RWPE1 (cell line): ENCODE measurements at places on chromosomes 6 and 20.

- DNase-seq = no peak
These were observed 1.4 kb downstream of the IL22RA2 start for GRCh38 chr6:137171824-137172733.

GRCh38 chr6:110093981-110094380, 85.5 kb downstream of the WASF1 start:
- DNase-seq = peak; percentile 28

DNA sequence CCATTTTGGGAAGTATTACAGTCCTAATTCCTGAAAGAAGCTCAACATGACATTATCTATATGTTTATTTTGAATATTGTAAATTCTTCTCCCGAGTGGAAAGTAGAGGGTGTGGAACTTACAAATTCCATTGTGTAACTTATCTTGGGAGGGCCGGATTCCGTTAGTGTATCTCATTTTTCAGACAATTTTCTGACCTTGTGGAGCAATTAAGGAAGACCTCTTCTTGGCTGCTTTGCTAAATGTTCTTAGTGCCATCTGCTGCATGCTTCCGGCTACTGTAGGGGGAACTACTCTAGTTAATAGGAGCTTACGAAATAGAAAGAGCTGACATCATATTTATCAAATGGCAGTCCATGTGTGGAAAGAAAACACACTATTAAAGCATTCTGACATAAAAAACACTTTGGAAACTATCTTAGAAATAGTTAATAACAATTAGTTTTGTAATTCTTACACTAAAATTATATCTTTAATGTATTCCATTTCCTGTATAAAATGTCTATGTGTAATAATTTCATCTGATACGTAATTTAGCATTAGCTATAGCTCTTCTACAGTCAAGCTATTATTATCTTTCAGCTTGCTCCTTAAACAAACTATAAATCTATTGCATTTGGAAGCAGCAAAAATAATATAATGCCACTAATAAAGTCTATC, 41.5 kb upstream of the KCNQ5 start:
- peak; percentile 75 for DNase-seq

DNA sequence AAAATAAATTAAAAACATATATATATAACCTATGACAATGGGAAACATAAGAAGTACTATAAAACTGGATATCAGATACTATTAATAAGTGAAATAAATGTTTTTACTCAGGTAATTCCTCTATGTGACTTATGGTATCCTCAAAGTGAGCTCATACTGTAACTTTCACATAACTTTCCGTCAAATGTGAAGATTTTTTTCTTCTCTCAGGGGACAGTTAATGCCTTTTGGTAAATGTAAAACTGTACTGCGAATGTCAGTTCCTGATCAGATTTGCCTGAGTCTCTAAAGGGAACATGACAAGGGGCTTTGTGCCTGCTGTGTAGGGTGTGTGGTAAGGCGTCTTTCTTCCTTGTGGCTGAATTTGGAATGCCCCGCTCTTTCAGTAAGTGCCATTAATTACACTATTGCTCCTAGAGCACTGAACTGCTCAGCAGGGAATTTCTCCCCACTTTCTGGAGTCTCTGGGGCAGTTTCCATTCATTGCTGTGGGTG, 271.8 kb downstream of the PRL start:
- no peak for DNase-seq

DNA sequence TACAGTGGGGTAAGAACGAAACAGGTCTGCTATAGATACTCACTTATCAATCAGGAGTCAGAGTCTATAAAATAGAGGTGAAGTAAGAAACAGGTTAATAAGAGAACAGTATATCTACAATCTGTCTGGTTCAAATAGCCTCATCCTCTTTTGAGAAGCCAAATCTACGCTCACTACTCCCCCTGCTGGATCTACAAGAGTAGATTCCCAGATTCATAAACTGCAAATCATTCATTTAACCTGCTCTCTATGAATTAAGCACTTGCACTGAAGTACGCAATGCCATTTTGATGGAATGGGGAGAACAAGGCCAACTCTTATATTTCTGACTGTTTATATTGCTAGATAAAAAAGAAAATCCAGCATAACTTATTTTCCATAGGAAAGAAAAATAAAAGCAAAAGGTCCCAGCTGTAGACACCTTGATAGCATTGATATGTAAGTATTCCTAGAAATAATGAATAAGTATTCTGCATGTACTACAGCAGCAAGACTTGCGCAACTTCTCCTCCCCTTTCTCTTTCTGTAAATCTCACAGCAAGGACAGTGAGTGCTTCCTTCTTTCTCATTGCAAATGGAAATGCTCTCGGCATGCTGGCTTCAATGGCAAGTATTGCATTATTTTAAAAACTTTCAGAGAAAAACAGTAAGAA, 92.3 kb downstream of the RFX6 start:
- DNase-seq = peak; percentile 66

DNA sequence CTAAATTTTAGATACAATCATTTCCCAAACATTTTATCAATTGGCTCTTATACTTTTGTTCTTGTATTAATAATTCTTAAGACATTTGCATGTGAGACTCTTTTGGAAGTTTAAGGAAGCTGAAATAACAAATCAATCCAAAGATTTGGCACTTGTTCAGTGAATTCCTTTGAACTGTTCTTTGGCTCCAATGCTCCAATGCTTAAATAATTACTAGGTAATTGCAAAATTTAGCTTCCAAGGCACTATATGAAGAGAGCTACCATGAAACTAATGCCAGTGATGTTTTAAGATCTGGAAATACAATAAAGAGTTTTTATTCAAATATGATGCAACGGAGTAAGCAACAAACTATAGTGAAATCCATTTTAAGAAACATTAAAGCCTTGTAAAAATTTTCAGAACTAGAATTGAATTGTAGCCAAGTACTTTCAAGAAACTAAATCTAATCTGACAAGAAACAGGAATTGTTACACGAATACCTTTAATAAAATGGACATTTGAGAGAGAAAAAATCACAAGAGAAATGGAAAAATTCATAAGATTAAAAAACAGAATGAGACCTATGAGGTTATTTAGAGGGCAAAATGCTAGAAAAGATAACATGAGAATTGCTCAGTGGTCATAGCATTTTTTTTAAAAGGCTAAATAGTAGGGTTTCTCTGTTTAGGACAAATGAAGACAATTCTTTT, 43.6 kb upstream of the SMLR1 start:
- no peak for DNase-seq

DNA sequence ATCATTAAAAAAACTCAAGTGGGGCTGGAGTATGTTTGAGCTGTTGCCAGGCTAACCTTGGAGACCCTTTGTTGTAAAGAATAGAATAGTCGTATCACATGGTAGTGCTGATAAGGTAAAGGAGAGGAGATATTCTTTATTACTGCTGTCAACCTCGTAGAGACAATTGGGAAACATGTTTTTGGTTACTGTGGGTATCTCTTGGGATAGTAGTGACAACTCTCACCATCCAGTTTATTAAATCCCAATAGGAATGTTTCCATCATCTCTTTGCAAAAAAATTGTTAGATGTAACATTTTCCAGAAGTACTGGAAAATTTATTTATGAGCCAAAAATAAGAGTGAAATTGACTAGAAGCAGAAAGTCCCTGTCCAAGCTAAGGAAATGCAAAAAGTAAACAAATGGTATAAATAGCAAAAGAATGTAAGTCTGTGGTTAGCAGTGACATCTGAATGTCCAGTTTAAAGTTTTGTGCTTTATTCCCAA, 829.3 kb upstream of the CITED2 start:
- DNase-seq = no peak

DNA sequence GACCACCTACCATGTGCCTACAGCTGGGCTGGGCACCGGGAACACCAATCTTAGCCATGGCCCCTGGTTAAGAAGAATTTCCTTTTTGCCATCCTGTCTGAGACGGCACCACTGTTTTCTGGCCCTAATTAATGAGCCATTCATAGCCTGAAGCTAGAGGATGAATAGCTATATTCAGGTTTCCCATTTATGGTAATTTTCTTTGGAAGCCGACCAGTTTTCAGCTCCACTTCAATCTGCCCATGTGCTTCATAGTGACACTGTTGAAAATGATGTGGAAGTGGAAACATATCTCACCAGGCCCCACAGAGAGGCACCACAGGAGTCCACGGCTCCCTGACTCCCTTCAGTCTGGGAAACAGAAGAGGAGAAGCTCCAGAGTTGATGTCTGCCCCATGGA, 22.6 kb upstream of the ULBP3 start:
- DNase-seq = no peak

GRCh38 chr6:108119769-108120141, 45.2 kb upstream of the OSTM1 start:
- DNase-seq = no peak

DNA sequence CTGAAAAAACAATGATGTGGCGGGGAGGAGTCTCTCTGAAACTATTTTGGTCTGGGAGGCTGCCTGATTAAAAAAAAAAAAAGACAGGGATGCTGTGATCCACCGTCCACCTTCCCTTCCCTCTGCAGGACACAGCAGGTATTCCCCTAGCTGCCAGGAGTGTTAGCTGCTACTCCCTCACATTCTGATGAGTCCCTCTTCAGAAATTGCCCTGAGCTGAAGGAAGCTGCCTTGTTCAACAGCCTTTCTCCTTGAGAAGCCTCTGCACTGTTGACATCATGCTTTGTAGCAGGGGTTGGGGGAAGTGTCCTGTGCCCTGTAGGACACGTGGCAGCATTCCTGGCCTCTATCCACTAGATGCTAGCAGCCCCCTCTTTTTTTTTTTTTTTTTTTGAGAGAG, 71.7 kb upstream of the ZMYND8 start:
- no peak for DNase-seq

DNA sequence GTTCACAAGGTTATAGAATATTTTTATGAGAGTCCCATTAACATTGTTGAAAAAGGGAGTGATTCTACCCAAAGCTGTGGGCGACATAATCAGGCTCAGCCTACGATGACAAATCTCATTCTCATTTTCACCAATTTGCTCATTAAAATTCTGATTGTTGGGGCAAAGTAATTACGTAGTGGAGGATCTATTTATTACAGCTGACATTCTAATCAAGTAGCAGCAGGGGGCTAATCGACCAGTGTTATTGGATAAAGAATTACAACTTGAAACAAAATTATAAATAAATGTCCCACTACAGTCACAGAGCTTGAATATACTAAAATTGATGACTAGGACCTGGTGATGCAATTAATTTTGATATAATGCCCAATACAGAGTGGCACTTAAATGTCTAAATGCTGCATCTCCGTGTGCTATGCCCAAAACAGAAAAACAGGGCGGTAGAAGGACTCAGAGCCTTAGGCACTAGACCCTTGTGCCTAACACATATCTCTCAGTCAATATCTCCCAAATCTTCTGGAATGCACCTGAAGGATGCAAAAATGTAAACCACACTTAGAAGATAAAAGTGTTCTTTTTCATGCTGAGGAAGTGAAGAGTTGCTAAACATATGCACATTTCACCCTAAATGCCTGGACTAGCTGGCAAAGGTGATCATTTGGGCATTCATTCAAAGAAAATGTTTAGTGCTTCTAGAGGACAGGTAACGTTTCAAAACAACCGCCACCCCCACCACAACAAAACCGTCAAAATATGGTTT, 88.3 kb downstream of the CD24 start:
- DNase-seq = no peak

- no peak for DNase-seq
These were observed 29.2 kb upstream of the BCAS4 start for GRCh38 chr20:50765674-50766073.

DNA sequence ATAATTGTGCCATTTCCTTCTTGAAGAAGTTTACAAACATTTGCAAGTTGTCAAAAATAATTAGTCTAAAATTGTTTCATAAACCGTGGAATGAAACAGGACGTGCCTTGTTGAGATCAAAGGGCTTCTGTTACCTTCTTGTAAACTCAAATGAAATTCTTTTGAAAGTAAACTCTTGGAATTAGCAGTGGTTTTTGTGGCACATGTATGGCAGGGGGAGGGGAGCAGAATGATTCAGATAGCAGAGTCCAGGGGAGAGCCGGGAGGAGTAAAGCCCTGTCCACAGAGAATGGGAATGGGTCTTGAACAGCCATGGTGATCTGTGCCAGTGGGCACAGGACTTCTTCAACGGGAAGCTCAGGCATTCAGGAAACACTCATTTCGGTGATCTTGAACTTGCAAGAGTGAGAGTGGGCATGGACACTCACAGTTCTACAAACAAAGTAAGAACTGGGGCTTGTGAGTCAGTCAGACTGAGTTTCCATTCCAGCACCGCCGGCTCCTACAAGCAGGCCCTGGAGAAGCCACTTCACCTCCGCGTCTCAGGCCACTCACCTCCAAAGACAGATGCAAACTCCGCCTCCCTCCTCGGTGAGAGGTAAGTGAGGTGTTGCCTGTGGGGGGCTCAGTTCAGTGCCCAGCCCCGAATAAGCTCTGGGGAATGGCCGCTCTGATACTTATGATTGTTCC, 143.1 kb downstream of the CDH26 start:
- no peak for DNase-seq

DNA sequence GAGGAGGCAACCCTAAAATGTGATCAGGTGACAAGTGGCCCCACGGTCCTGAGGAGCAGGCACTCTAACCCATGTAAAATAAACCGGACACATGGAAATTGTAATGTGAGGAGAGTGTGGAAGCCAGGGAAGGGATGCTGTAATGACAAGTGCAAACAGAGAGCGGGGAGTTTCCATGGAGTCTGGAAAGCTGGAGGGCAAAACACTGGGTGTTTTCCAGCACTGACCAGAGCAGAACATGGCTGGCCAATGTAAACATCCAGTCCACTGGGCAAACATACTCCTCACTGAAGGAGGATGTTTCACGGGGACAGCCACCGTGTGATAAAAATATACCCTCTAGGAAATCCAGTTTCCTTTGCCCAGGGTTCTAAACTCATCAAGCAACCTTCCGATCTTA, 219.0 kb upstream of the JARID2 start:
- no peak for DNase-seq

GRCh38 chr6:4983322-4983721, 20.5 kb downstream of the RPP40 start:
- no peak for DNase-seq

DNA sequence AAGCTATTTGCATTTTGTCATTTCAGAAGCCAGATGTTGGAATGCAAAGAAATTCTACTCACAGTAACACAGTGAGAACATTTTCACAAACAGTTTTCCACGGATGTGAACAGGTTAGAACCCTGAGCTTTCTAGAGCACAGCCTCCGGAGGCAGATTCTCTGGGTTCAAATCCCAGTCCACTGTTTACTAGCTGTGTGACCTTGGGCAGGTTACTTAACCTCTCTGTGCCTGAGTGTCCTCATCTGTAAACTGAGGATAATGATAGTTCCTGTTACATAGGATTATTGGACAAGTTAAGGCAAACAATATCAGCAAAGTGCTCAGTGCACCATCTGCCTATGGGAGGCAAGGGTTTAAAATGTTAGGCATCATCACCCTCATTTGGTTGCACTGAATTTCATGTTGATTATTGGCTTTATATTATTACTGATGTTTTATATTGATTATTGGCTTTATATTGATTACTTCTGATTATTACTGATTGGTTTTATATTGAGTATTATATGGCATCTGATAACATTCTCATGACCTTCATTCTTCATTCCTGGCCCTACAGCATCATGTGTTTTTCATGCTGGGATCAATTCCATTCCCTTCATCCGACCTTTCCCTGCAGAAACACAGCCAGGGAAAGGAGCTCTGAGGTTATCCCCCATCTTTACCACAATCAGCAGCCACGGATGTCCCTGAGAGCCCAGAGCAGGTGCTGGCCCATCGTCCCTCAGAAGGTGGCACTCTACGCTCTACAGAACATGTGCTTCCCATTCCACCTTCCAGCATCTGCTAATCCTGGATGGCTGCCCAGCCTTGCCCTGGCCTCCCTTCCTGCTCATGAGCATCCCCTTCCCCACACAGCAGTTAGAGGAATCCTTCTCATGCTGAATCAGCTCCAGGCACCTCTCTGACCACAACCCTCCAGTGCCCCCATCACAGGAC, 283.1 kb downstream of the PREX1 start:
- no peak for DNase-seq
